ENCODE measurements at places on chromosomes 3 and 15.

DNA sequence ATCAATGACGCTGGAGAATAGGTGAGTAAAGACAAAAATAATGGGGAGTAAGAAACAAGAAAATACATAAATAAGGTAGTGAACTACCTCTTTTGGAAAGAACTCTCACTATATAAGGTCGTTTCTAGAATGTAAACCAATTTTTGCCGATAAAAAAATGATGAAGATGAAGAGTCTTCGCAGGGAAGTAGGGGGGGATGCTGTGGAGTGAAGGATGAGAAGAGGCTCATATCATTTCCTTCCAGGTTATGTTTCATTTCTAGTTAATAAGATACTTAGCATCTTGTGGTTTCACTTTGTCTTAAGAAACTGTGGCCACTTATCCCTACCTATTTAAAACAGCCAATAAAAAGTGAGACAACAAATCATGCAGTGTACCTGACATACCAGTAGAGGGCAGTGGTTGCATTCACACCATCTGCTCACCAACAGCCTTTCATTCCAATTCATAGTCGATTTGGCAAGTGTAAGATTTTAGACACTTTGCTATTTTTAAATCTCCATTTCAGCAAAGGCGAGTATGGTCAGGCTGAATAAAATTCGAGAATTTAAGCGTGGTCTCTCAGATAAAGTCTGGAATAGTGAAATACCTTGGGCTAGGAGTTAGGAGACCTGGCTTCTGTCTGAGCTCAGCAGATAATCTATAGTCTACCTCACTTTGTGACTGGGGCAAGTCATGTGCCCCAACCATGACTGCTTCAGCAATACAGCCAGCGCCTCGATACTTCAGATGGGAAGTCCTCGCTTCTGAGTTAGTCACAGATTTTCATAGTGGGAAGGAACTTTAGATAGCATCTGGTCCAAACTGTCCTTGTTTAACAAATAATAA lies 28.9 kb upstream of the ICE2 start:
- DNase-seq: peak; percentile 37

DNA sequence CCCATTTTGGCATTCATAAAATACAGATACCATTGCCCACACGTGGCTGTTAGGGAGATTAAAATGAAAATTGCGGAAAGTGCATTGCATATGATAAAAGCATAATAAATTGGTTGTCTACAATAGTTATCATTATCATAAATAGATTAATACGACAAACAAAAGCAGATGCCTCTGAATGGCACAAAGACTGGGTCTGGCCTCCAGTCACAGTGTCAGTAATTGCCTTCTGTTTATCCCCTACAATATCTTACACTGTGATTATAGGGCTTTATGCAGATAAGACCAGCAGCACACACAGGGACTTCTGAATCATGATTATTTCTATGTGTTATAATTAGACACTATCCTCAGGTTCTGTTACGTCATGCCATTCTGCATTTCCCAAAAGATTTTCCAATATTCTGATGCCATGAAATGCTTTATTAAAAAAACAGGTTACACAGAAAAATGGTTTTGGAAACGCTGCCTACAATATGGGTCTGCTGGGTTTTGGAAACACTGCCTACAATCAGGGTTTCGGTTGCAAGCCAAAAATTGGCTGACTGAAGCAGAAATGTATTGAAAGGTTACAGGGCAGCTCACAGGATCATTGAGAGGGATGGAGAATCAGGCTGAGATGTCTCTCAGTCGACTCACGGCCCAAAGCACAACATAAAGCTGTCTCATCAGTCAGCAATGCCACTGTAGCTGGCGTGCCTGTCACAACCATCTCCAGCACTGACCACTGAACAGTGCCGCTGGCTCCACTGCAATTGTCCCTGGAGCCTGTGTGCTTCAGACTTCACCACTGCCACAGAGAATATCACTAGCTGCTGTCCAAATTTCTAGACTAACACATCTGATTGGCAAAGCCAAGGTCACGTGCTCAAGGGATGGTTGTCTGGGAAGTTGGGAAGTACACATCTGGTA lies 248.1 kb downstream of the ERC2 start:
- DNase-seq: no peak

DNA sequence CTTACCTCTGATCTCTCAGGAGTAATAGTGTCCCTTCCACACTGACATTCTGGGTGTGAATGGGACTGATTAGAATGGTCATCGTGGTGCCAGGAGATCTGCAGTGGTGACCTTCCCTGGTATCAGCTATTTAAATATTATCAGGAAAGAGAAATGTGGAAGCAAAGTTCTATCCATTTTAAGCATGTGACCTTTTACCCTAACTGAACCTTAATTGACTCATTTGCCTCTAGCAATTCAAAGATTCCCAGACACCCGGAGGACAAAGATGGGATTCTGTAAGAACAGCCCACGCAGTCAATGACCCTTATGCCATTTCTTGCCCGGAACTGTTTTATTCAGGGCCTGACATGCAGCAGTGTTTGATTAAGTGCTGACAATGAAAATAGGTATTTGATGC lies 10.3 kb downstream of the LIPC start:
- DNase-seq: no peak

- DNase-seq: no peak
Observed at GRCh38 chr3:178313716-178314115, 222.5 kb upstream of the KCNMB2 start.

- DNase-seq: no peak
Observed at GRCh38 chr15:101092156-101092866, 159.5 kb downstream of the CHSY1 start.
